ENCODE measurements at places on chromosomes 16 and 17. TPM values are rescaled to one million over a fixed set of nuclear protein-coding genes. Genes with fewer than 3 reads are reported as not detected.

Gene HSD17B2
- 0.09 TPM for polyA plus RNA-seq

GRCh38 chr17:76537578-76538280, at the start of gene CYGB:
CYGB (minus strand) TSS chr17:76537709; CDS start chr17:76537542, 167 bp downstream.
- peaks cover 27% of the 10 kb centered on the region for H3K4me1 ChIP-seq
- H3K36me3 ChIP-seq = no peaks in the 10 kb centered on the region
- DNase-seq = peak; percentile 78
- peak within 1 kb of the TSS; percentile 70 for H3K27ac ChIP-seq
- peak within 1 kb of the TSS; percentile 26 for H3K4me3 ChIP-seq

DNA sequence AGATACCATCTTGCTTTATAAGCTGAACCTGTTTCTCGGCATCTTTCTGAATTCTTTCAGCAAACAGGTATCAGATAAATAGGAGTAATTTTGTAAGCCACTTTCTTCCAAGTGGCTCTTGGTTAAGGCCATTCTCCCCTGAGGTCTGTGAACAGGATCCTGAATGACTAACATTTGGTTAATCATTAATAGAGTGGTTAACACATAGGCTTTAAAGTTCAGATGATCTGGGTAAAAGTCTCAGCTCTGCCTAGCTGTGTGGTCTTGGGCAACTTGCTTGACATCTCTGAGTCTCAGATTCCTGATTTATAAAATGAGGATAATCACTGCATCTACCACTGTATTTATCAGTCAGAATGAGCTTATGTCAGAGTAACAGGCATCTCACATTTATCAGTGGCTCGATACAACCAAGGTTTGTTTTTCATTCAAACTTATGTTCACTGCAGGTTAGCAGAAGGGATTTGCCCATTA, 44.4 kb upstream of the ANKFN1 start:
- H3K4me3 ChIP-seq = no peak overlapping the region
- no peak for DNase-seq
- no peaks in the 10 kb centered on the region for H3K4me1 ChIP-seq
- H3K27ac ChIP-seq = no peak overlapping the region
- peaks cover 5% of the 10 kb centered on the region for H3K27me3 ChIP-seq
- H3K36me3 ChIP-seq = no peaks in the 10 kb centered on the region

Gene GINS2
- 2.3 TPM for polyA plus RNA-seq

GRCh38 chr16:59342669-59343068, 608.6 kb upstream of the GOT2 start:
- H3K27me3 ChIP-seq = no peaks in the 10 kb centered on the region
- no peak overlapping the region for H3K27ac ChIP-seq
- no peaks in the 10 kb centered on the region for H3K36me3 ChIP-seq
- no peak for DNase-seq

- H3K27ac ChIP-seq = no peak overlapping the region
- DNase-seq = no peak
- H3K4me1 ChIP-seq = no peaks in the 10 kb centered on the region
- H3K27me3 ChIP-seq = no peaks in the 10 kb centered on the region
- H3K36me3 ChIP-seq = no peaks in the 10 kb centered on the region
Observed at GRCh38 chr17:27207073-27207513, 86.8 kb upstream of the WSB1 start.

DNA sequence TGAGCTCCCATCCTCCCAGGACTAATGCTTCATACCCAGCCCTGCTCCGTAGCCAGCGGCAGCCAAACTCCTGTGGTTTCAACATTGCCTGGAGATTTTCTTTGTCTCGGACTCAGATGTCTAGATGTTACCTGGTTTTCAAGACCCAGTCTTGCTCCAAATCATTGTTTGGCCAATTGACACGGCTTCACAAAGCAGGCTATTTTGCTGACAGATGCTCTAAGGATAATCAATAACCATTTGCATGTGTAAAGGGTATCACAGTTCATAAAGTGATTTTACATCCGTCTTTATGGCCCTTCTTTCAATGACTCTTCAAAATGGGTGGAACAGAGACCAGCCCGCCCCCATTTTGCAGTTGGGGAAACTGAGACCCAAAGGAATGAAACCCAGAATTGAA, 153.4 kb downstream of the SALL1 start:
- H3K4me1 ChIP-seq = no peaks in the 10 kb centered on the region
- no peaks in the 10 kb centered on the region for H3K27me3 ChIP-seq
- no peak overlapping the region for H3K27ac ChIP-seq
- no peak for DNase-seq
- no peaks in the 10 kb centered on the region for H3K36me3 ChIP-seq

- DNase-seq = no peak
- H3K4me1 ChIP-seq = peaks cover 58% of the 10 kb centered on the region
- H3K4me3 ChIP-seq = no peak overlapping the region
- no peaks in the 10 kb centered on the region for H3K36me3 ChIP-seq
- H3K27ac ChIP-seq = peak overlapping the region; percentile 48
Observed at GRCh38 chr16:27287887-27288286, 19.3 kb upstream of the NSMCE1 start.

Gene NAT9
- 37.4 TPM for polyA plus RNA-seq

DNA sequence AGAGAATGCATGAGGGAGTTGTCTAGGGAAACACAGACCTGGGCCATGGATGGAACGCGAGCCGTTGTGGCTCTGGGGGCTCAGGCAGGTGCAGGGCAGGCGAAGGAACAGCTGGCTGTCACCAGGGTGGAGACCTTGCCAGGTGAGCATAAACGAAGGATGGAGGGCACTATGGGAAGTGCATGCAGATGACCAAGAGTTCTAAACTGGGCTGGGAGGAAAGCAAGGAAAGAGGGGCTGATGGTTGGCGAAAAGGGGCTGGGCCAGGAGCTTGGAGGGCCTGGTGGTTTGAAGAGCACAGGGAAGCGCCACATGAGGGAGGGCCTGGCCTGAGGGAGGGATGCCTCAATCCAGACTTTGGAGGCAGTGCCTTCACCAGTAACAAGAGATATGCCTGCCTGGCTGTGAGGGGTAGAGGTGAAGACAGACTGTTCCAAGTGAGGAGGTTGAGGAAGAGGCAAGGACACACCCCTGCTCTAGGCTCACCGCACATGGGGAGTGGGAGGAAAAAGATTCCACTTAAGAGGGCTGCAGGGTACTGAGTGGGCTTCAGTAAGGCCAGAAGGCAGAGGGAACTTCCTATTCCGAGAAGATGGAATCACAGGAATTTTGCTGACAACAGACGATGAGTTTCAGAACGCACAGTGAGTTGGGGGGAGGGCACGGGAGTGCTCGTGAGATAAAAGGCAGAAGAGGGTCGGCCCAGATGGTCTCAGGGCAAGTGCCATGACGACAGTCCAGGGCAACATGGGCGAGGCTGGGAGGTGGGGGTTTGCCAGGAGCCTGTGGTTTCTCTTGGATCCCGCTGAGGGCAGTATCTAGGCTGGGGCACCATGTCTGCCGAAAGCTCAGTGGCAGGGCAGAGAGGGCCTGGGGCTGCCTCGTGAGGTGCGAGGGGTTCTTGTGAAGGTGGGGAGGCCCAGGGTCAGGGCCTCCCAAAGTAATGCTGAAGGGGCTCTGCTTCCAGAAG, 20.6 kb downstream of the B9D1 start:
- peaks cover 10% of the 10 kb centered on the region for H3K27me3 ChIP-seq
- no peak overlapping the region for H3K27ac ChIP-seq
- no peaks in the 10 kb centered on the region for H3K36me3 ChIP-seq
- H3K4me1 ChIP-seq = peaks cover 28% of the 10 kb centered on the region
- no peak overlapping the region for H3K4me3 ChIP-seq

Gene MTSS2
- polyA plus RNA-seq = 12.2 TPM
